ENCODE measurements at places on chromosomes 4 and X. TPM values are rescaled to one million over a fixed set of nuclear protein-coding genes. Genes with fewer than 3 reads are reported as not detected.

The C1QTNF7 gene
- total RNA-seq, result not detected

The PABPC5 gene
- total RNA-seq, result 0.44 TPM

The H2BW2 gene
- not detected for total RNA-seq

The UGT2B11 gene
- total RNA-seq, result not detected

The MAGEA1 gene
- not detected for total RNA-seq

The GRID2 gene
- not detected for total RNA-seq

Measured in mammary microvascular endothelial cell (primary cell).